ENCODE measurements at places on chromosomes 12 and 14. TPM values are rescaled to one million over a fixed set of nuclear protein-coding genes. Genes with fewer than 3 reads are reported as not detected.

The GARIN6 gene
- total RNA-seq, result not detected

The RASSF9 gene
- total RNA-seq, result 0.92 TPM

The SLC22A17 gene
- 5.7 TPM for total RNA-seq

The RNF212B gene
- total RNA-seq, result not detected

The KRT2 gene
- total RNA-seq, result not detected

The CELA1 gene
- not detected for total RNA-seq

The DIO3 gene
- total RNA-seq, result not detected

The EFS gene
- not detected for total RNA-seq

The KCNH3 gene
- total RNA-seq, result 0.28 TPM

The GPR65 gene
- total RNA-seq, result 0.07 TPM

The DLK1 gene
- not detected for total RNA-seq

The SRRM4 gene
- total RNA-seq, result not detected

The NTN4 gene
- 122 TPM for total RNA-seq

Data from pulmonary artery endothelial cell (primary cell).